Left lung (tissue), 14 donors: ENCODE measurements at places on chromosomes 6 and 20. TPM values are rescaled to one million over a fixed set of nuclear protein-coding genes. Genes with fewer than 3 reads are reported as not detected.

Gene CALHM5
- polyA plus RNA-seq: 5.2 TPM

Gene VSX1
- not detected for polyA plus RNA-seq

Gene BNIP5
- polyA plus RNA-seq: not detected

Gene HLA-DQA1
- 4.2 TPM for polyA plus RNA-seq

Gene SLC35F1
- 3.0 TPM for polyA plus RNA-seq

Gene SLC22A1
- polyA plus RNA-seq: 0.24 TPM

Gene RBM38
- 17.7 TPM for polyA plus RNA-seq

- no peak overlapping the region for H3K27ac ChIP-seq
- peaks cover 7% of the 10 kb centered on the region for H3K36me3 ChIP-seq
- no peak overlapping the region for H3K4me3 ChIP-seq
Measured at GRCh38 chr6:139153855-139154254, 19.0 kb downstream of the HECA start.

- H3K36me3 ChIP-seq: no peaks in the 10 kb centered on the region
- no peaks in the 10 kb centered on the region for H3K27me3 ChIP-seq
- peak; percentile 78 for DNase-seq
- H3K27ac ChIP-seq: peak overlapping the region; percentile 71
- no peak overlapping the region for H3K4me3 ChIP-seq
Measured at GRCh38 chr6:90369024-90369519, 72.4 kb upstream of the BACH2 start.

DNA sequence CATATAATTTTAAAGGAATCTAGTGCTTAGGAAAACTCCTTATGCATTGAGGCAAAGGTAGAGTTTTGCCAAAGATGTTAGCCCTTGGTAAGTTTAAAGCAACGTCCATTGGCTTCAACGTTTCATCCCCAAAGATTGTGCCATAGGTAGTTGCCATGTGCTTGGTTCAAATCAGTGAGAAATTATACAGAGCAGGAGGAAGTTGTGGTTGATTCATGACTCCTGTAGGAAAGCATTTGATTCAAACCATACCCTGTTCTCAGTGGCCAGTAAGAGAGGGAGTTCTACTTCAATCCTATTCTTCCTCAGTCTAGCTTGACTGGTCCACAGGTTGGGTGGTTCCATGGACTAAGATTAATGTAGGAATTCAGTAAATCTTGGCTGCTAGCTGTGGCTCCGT is 535.6 kb downstream of the QKI start:
- no peak overlapping the region for H3K27ac ChIP-seq
- no peaks in the 10 kb centered on the region for H3K36me3 ChIP-seq
- no peaks in the 10 kb centered on the region for H3K4me1 ChIP-seq

- no peak overlapping the region for H3K4me3 ChIP-seq
- no peak for DNase-seq
- H3K4me1 ChIP-seq: no peaks in the 10 kb centered on the region
- no peaks in the 10 kb centered on the region for H3K36me3 ChIP-seq
- no peak overlapping the region for H3K27ac ChIP-seq
Measured at GRCh38 chr6:154923199-154923869, 71.8 kb upstream of the TIAM2 start.

DNA sequence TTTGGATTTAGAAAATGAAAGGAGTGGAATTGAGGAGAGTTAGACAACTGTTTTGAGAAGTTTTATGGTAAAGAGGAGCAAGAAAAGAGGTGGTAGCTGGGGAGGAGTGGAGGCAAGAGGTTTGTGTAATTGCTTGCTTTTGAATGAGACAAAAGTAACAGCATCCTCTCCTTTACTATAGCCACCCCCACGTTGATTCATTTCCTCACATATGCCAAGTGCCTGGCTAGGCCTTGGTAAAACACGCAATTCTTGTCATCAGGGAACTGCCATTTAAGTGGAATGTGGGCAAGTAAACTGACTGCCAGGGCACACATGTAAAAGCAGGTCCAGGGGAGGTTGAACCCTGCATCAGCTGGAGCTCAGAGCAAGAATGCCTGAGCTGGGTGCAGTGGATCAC is 4.1 kb downstream of the MTRES1 start:
- no peak overlapping the region for H3K4me3 ChIP-seq
- no peaks in the 10 kb centered on the region for H3K27me3 ChIP-seq
- peaks cover 24% of the 10 kb centered on the region for H3K4me1 ChIP-seq
- DNase-seq: no peak
- no peaks in the 10 kb centered on the region for H3K36me3 ChIP-seq

DNA sequence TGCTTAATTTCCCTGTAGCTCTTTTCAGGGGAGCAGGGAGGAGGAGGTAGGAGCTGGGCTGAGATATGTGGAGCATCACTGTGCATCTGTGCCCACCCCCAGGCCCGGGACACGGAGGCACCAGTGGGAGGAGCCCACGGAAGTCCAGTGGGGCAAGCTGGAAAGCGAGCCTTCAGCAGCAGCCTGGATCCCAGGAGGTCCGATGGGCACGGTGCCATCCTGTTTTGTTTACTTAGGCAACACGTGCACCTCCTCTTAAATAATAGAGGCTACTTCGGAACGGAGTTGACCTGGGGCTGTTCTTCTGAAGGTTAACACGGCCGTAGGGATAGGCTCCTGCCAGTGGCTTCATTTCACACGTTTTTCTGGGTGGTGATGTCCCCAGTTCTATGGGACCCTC is 51.6 kb downstream of the CDH4 start:
- no peak overlapping the region for H3K27ac ChIP-seq
- no peaks in the 10 kb centered on the region for H3K4me1 ChIP-seq
- peaks cover 7% of the 10 kb centered on the region for H3K27me3 ChIP-seq
- no peak overlapping the region for H3K4me3 ChIP-seq

GRCh38 chr6:41228616-41229015 is 467 bp downstream of the TREML4 start:
- no peaks in the 10 kb centered on the region for H3K36me3 ChIP-seq
- DNase-seq: no peak
- no peaks in the 10 kb centered on the region for H3K27me3 ChIP-seq
- no peak overlapping the region for H3K27ac ChIP-seq
- peaks cover 7% of the 10 kb centered on the region for H3K4me1 ChIP-seq
- no peak overlapping the region for H3K4me3 ChIP-seq
